Stimulated activated CD4-positive, alpha-beta T cell treated with anti-CD3 and anti-CD28 coated beads, TNF-alpha, amount 100 ng/mL, for 24 hours (primary cell): ENCODE measurements at places on chromosomes 5 and 9.

DNA sequence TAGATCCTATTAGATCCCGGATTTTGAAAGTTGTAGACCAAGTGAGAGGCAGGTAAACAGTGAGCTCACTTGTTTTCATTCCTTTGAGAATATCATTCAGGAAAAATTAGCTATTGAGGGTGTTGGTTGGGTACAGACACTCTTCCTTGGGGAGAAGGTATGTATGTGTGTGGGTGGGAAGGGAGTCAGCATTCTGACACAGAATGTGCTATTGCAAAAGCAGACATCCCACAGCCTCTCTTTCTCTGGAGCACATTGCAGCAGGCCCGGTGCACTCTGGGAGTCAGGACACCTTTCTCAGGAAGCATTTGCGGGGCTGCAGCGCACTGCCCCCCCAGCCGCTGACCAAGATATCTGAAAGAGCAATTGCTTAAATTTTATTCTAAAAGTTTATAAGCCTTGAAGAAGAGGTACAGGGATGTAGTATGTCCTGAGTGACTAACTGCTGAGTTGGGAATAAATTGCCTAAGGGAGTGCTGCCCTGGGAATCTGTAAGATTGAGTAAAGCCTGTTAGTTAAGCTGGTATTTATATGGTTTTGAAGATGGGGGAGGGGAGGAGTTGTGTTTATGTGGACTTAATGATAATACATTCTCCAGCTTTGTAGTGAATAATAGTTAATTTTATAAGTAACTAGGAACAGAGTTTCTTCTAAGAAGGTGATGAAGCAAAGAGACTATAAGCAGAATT is 5.2 kb downstream of the TNFAIP8 start:
- DNase-seq = no peak

DNA sequence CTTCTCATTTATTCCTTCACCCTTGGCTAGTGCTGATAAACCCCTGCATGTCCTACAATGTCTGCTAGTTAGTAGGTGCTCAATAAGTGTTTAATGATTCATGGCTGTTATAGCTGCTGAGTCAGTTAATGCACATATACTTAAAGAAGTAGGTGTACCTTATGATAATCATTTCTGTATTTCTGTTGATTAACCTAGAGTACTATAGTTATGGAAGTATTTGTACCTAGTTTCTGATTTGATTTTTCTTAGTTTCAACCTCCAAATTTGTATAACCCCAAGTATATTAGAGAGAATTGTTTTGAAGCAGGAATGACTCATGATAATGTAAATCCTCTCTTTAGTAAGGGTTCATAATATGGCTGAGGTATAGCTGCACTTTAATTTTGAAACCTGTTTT is 8.9 kb downstream of the SMAD5 start:
- no peak for DNase-seq

- no peak for DNase-seq
Measured at GRCh38 chr9:126154869-126155268, 171.8 kb upstream of the MVB12B start.

DNA sequence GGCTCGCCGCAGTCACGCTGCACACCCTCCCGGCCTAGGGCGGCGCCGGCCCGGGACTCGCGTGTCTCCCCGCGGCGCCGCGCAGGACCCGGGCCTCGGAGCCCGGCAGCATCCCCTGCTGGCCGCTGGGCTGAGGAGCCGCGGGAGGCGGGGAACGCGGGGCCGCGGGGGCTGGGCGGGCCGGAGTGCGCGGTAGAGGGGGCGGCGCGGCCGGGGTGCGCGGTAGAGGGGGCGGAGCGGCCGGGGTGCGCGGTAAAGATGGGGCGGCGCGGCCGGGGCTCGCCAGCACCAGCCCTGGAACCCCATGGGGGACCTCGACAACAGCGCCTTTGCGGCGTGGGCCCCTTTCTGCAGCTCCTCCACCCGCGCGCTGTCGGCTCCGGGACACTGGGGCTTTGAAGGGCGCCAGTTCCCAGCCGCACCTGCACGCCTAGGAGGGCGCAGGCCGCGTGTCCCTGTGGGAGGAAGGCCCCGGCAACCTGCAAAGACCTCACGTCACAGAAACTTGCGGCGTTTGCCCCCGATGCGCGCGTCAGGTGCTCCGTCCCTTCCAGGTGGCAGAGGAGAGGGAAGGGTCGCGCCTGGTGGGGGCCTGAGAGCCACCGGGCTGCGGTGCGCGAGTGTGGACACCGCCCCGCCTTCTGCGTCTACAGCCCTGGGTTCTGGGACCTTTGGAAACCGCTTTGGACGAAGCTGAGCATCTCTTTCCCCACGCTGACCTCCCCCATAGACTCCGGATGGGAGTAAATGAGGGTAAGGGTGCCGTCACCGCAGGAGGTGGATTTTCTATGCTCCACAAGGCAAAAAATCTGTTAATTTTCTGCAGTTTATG is 49.6 kb downstream of the NSUN2 start:
- DNase-seq = no peak

GRCh38 chr9:98399950-98400683 is 144.7 kb upstream of the TBC1D2 start:
- DNase-seq = no peak

GRCh38 chr9:112046181-112046580 is 128.9 kb downstream of the SUSD1 start:
- DNase-seq = no peak

DNA sequence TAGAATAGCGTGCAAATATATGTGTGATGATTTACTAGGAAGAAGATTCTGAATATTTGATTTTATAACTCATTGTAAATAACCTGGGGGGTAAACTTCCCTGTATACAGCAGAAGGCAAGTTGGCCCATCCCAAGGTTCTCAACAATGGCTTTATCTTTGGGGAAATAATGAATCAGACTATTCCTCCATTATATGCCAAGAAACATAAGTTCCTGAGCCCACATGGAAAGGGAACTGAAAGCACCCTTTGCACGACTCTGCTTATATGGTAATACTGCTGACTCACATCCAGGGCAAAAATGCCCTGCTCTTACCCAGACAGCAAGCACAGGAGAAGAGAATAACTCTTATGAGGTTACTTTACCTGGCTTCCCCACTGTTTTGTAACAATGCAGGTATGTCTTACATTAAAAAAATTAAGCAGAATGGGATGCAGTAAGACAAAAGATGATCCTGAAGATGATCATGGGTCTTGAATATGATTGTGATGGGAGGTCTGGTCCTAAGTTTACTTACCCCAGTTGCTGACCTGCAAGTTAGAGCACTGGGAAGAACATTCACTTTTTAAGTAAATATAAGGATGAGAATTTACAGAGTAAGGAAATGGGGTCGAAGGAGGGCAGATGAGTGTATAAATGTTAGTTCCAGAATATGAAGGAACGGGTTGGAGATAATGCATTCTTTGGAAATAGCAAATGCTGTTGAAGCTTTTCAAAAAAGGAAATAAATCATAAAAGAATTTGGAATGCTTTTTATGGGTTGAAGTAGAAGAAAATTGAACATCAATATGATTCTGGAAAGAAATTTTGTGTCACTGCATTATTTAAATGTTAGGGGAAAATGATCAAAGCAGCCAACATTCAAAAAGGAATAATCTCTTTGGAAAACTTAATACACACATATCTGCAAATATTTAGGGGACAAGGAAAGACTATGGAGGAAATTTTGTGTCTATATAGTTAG is 428.4 kb upstream of the MPDZ start:
- DNase-seq = no peak

DNA sequence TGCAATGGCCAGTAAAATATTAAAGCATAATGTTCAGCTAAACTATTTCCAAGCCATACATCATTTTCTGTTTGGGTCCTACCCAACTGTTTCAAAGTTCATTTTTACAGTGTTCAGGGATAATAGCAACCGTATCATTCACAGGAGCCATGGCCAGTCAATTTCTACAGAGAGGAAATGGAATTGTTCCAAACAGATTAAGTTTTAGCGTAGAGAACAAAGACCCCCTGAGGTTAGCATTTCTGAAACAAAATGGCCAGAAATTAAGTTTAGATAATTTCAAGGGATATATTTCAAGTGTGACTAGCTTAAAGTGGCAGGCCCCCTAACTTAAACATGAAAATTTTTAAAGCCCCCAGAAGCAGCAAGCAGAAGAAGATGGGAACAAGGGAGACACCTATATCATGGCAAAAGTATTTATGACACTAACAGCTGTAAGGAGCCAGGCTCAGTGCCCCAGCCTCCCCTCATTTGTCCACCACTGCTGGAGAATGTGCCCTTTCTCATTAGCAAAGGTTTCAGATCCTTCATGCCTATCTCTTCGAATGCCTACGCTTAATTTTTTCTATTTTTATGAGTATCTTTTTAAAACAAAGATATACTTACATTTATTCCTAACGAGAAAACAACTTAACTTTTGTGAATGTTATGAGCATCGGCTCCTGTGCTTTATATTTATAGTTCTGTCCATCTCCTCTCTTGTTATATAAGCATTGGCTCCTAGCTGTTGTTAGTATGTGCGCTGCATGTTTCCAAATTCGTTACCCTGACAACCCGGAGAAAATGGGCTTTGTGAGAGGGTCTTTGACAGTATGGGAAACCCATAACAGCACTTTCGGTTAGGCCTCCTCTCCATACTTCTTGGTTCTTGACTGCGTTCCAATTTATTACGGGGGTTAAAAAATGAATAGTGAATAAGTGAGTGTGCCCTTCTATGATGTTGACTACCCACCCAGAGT is 116.3 kb downstream of the MED27 start:
- DNase-seq = no peak

- no peak for DNase-seq
Measured at GRCh38 chr5:136309932-136310598, 55.3 kb downstream of the TRPC7 start.

- DNase-seq = no peak
Measured at GRCh38 chr9:33795819-33796218, 458 bp downstream of the PRSS3 start.

GRCh38 chr5:157689942-157690689 is 18.8 kb downstream of the C5orf52 start:
- no peak for DNase-seq

DNA sequence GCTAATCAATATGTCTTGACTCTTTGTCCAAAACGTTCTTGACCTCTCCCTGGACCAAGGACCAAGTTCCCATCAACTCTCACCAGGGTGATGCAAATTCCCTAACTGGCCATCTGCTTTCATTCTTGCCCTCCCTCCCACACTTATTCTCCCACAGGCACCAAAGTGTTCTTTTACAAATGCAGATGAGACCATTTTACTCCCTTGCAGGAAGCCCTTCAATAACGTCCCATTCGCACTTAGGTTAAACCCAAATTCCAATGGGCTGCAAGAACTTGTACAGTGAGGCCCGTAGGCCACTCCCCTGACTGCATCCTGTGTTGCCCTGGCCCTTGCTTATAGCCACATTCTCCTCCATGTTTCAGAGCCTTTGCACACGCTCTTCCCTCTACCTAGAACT is 7.3 kb downstream of the ARAP3 start:
- DNase-seq = no peak

DNA sequence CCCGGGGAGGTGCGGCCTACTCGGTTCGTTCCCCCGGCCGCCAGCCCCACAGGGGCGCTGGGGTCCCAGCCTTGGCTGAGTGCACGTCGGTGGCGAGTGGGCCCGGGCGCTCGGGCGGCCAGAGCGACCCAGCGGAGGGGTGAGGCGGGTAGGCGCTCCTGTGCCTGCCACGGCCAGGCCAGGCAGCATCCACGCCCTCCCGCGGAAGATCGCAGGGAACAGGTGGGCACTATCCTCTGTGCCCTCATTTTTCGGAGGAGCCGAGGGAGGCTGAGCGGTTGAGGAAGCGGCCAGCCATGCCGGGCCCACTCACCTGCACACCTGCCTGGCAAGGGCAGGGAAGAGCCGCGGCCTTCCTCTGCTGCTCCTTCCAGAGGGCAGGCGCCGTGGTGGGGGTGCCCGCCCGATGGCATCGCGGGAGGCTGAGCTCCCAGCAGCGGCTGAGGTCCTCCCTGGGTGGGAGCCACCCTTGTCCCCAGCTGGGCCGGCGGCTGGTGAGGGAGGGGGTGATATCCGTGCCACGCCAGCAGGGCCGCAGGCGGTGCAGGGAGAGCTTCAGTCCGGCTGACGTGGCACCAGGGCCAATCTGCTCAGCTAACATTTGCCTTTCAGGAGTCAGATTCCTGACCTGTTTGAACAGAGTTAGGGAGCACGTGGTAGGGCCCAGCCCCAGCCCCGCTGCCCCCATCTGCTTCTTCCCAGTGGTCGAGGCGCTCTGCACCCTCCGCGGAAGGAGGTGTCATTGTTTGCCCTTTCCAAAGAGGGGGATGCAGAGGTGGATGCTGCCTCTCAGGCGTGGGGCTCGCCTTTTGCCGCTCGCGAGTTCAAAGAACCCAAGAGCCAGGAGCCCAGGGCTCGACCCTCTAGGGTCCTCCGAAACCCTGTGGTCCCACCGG is 1.6 kb upstream of the SEC16A start:
- DNase-seq = no peak

DNA sequence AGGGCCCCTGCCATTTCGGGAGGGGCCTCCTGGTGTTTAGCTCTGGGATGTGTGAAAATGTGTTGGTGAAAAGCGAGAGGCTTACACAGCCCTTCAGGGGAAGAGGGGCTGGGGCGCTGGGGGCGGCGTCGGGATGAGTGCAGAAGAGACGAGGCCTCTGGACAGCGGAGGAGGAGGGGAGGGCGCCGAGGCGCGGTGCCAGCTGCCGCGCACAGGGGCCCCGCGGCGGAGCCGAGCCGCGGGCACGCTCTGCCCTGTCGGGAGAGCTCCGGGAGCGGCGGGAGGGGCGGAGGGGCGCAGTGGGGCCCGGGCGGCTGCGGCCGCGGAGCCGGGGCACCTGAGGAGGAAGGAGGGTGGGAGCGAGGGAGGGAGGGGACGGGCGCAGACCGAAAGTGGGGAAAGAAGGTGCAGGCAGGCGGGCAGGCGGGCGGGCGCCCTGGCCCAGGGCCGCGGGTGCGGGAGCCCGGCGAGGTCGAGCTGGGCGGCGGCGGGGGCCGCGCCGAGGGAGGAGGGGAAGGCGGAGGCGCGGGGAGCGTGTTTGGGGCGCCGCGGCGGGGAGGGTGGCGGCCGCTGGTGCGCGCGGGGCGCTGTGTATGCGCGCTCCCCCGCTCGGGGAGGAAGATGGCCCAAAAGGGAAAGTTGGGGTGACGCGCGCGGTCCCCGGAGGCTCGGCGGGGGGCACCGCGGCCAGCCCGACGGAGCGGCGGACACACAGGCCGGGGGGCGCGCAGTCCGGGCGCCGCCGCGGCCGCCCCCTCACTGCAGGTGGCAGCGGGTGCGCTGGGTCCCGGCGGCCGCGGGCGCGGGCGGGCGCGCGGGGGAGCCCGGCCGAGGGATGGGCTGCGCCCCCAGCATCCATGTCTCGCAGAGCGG is at the start of gene PDE8B:
Gene PDE8B (plus strand): TSS at position 590 of the 873 bp plus-strand sequence. CDS start 246 bp downstream, at position 836.
- DNase-seq = no peak

DNA sequence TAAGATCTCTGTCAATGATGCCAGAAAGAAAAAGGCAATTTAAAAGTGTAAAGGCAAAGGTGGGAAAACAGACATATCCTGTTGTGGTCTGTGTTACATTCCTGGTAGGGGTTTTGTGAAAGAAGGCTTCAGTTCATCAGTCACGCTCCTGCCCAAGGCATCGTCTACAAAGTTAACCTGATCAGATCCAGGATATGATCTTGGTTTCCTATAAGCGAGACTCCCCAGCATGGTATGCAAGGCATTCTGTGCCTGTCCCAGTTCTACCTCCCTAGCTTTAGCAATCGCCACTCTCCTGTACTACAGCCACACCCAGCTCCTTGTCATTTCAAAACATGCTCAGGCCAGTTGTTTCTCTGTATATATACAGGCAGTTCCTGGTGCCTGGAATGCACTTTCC is 58.0 kb upstream of the PTPN3 start:
- no peak for DNase-seq
